Nephron progenitor cell (in vitro differentiated cells): ENCODE measurements at places on chromosomes 16 and 17.

GRCh38 chr16:23509441-23509754 is 896 bp downstream of the GGA2 start:
- H3K4me3 ChIP-seq = peak overlapping the region; percentile 91
- H3K27me3 ChIP-seq = no peaks in the 10 kb centered on the region
- H3K4me1 ChIP-seq = peaks cover 48% of the 10 kb centered on the region
- H3K36me3 ChIP-seq = peaks cover 28% of the 10 kb centered on the region
- H3K27ac ChIP-seq = no peak overlapping the region
- DNase-seq = no peak

DNA sequence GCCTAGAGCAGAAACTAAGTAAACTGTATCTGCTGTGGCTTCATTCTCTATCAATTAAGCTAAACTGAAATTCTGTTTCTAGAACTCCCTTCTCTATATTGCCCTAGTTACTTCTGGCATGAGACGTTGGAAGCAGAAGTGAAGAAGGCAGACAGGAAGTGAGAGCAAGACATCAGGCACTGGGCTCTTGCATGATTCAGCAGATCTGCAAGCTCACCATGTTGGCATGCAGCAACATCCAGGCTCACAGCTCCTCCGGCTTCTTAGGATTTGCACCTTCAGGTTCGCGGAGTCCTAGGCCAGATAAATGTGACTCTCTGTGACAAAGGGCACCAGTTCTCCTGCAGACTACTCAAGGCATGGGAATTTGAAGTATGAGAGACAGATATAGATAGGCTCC is 148.3 kb downstream of the CDH8 start:
- no peak overlapping the region for H3K4me3 ChIP-seq
- H3K27me3 ChIP-seq = no peaks in the 10 kb centered on the region
- H3K4me1 ChIP-seq = no peaks in the 10 kb centered on the region
- peak overlapping the region; percentile 27 for H3K27ac ChIP-seq

DNA sequence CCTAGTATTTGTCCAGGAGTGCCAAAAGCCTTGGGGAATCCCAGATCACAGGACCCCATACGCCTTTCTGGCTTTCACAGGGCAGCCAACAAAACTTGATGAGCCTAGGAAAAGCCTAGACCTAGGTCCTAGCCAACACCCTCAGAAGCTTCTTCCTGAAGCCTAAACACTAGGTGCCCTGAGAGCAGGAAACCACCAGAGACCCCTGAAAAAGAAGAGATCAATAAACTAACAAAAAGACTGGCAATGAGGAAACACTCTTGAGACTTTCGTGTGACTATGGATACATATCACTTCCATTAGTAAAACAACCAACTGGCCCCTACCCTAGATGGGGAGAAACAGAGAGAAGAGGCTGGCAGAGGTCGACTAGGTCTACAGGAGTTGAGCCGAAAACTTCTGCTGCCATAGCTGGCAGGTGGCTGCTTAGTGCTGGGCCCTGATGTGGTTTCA is 1.2 kb downstream of the ORMDL3 start:
- H3K27me3 ChIP-seq = peaks cover 12% of the 10 kb centered on the region
- DNase-seq = no peak
- peaks cover 52% of the 10 kb centered on the region for H3K4me1 ChIP-seq
- peak overlapping the region; percentile 94 for H3K4me3 ChIP-seq

DNA sequence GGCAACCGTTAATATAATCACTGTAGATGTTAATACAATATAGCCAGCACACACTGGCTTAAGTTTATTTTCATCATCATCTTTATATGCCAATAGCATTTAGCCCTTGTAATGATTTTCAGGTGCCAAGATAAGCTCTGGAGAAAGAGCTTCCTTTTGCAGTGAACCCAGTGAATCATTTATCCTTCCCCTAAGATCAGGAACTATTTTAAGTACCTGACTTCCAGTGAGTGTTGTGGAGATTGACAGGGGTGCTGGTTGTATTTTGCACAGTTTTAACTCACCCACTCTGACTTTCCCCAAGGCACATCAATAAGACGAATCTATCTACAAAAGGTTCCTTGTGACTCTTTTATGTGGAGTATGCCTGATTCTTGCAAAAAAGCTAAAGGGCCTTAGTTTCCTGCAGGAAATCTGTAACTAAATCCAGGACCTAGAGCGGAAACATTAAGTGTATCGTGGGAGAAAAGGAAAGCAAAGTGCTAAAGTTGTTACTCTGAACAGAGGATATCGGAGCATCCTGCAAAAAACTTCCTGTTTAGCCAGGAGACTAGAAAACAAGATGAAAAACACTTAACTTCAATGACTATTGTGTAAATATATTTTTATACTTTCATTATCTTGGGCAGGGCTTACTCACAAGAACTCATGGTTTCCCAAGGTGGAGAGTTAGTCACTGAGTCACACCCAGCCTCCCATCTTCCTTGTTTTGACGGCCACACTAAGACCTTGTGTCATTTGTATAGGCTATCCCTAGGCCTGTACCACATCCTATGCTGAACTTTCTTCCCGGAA is 183.6 kb downstream of the MAP2K6 start:
- no peak for DNase-seq
- no peaks in the 10 kb centered on the region for H3K4me1 ChIP-seq
- H3K27ac ChIP-seq = no peak overlapping the region
- no peaks in the 10 kb centered on the region for H3K36me3 ChIP-seq
- peaks cover 12% of the 10 kb centered on the region for H3K27me3 ChIP-seq

GRCh38 chr16:1082266-1082951 is 9.9 kb downstream of the SSTR5 start:
- H3K27ac ChIP-seq = no peak overlapping the region
- H3K36me3 ChIP-seq = peaks cover 9% of the 10 kb centered on the region
- H3K27me3 ChIP-seq = peaks cover 9% of the 10 kb centered on the region
- peaks cover 28% of the 10 kb centered on the region for H3K4me1 ChIP-seq
- peak overlapping the region; percentile 42 for H3K4me3 ChIP-seq
- no peak for DNase-seq
